ENCODE measurements at places on chromosomes 6 and 20.

DNA sequence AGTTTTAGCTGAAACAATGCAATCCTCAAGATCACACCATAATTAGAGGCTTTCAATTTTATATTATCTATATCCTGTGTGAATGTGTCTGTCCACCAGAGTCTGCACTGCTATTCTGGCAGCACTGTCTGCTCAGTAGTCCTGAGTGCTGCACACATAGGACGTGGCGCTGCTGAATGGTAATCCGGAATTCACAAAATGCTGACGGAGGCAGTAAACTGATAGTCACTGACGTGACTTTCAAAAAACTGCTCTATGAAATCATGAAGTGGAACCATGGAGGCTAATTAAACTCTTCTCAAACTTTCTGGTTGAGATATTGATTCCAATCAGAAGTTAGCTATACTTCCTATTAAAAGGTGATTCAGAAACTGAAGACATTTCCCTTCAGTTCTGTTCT, 190.8 kb upstream of the NOX3 start:
- DNase-seq = no peak

GRCh38 chr20:9441948-9442347, 72.4 kb upstream of the LAMP5 start:
- no peak for DNase-seq

- no peak for DNase-seq
Measured at GRCh38 chr6:97052896-97053295, 128.4 kb downstream of the KLHL32 start.

GRCh38 chr6:111030008-111031007, 48.5 kb downstream of the RPF2 start:
- DNase-seq = peak; percentile 11

- no peak for DNase-seq
Measured at GRCh38 chr20:10571313-10571815, 102.4 kb downstream of the JAG1 start.

- DNase-seq = no peak
Measured at GRCh38 chr6:155854787-155855186, 399.1 kb upstream of the NOX3 start.
